CD4-positive, alpha-beta T cell treated with Interleukin-4 for 1 hour (primary cell): ENCODE measurements at places on chromosomes 11 and 22.

DNA sequence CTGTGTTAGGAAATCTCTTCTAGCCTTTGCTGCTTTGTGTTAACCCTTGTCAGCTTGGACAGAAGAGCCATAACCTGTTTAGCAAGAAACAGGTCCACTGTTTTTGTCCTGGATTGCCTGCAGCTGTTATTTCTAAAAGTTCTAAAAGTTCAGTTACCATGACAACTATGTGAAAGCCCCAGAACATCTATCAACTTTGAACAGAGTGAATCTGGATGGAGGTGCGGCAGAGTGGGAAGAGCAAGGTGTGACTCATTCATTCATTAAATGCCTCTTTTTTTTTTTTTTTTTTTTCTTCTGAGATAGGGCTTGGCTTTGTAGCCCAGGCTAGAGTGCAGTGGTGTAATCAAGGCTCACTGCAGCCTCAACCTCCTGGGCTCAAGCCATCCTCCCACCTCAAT lies 50.5 kb downstream of the RBX1 start:
- DNase-seq, result no peak

DNA sequence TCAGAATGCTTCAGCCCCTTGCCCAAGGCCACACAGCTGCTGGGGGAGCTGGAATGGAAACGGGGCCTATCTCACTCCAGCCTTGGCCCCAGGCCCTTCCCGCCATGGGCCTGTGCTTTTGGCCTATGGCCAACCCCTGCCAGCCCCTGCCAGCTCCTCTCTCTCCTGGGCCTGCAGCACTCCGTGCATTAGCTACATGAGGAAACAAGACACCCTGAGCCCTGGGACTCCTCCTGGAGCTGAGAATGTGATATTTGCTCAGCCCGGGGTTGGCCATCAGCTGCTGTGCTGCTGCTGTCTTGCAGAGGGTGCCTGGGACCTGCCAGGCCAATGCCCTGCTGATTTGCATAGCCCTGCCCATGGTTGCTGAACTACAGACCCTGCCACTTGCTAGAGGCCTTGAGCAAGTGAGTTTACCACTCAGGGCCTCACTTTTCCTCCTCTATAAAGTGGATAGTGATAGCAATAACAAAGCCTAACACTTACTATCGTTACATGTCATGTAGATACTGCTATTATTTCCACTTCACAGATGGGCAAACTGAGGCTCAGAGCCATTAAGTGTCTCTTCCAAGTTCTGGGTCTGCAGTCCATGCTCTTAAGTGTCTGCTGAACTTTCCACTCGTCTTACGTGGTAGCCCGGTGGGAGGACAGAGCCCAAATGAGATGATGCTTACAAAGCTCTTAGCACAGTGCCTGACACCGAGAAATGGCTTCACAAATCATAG lies 99.6 kb downstream of the KIAA1671 start:
- no peak for DNase-seq

DNA sequence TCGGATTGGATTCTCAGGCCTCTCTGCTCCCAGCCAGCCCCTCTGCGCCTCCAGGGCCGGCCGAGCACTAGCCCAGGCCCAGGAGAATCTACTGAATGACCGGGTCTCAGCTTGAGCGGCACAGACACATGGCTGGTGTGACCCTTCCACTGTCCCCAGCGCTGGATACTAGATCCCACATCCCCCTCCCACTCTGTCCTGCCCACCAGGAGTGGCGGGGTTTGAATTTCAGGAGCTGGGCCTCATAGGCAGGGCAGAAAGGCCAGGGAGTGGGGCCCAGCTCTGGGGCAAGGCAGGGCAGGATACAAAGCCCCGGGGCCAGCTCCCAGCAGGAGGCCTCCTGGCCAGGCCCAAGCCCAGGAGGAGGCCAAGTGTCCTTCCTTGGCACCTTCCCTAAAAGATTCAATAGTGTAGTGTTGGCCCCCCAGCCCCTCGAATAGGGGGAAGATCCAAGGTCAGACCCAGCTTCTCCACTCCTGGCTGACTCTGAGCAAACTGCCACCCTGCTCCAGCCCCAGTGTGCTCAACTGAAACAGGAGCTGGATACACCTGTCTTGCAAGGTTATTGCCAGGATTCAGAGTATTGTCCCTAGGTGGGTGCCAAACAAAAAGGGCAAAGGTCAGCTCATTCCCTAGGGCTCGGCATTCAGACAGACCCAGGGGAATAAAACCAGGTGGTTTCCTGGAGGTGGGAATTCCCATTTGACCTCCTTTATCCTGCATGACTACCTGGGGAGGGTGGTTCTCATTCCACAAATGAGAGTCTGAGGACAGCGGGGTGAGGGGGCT lies 22.5 kb upstream of the TCF20 start:
- no peak for DNase-seq

GRCh38 chr11:45226901-45227300 lies 59.2 kb downstream of the SYT13 start:
- no peak for DNase-seq

- DNase-seq, result no peak
Observed at GRCh38 chr11:77710358-77710757, 72.8 kb upstream of the CLNS1A start.

DNA sequence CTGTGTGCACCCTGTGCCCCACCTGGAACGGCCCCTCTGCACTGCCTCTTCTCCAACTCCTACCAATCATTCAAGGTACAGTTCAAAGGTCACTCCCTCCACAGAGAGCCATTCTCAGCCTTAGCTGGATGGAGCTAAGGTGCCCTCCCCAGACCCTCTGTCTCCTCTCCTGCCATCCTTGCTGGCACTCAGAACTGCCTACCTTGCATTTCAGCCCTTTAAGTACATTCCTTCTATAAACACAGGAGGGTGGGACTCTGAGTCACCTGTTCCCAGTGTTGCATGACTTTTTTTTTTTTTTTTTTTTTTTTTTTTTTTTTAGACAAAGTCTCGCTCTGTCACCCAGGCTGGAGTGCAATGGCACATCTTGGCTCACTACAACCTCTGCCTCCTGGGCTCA lies 8.6 kb downstream of the TTLL1 start:
- no peak for DNase-seq

DNA sequence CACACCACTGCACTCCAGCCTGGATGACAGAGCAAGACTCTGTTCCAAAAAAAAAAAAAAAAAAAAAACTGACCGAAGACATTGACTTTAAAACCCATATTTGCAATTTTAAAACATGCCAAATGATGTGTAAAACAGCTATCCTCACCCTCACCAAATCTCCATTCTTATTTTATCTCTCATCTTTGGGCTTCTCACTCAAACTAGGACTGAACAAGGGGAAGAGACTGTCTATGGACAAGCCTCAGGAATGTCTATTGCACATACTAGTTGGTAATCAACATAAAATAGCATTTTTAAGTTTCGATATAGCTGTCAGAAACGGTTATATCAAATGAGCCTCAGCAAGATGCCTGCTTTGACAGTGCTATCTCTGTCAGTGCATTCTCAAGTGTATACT lies 7.9 kb upstream of the CHRNA10 start:
- DNase-seq, result no peak

GRCh38 chr11:71119656-71120269 lies 132.6 kb downstream of the SHANK2 start:
- DNase-seq, result no peak

- no peak for DNase-seq
Observed at GRCh38 chr11:39678996-39679395, 1780.5 kb downstream of the LRRC4C start.

DNA sequence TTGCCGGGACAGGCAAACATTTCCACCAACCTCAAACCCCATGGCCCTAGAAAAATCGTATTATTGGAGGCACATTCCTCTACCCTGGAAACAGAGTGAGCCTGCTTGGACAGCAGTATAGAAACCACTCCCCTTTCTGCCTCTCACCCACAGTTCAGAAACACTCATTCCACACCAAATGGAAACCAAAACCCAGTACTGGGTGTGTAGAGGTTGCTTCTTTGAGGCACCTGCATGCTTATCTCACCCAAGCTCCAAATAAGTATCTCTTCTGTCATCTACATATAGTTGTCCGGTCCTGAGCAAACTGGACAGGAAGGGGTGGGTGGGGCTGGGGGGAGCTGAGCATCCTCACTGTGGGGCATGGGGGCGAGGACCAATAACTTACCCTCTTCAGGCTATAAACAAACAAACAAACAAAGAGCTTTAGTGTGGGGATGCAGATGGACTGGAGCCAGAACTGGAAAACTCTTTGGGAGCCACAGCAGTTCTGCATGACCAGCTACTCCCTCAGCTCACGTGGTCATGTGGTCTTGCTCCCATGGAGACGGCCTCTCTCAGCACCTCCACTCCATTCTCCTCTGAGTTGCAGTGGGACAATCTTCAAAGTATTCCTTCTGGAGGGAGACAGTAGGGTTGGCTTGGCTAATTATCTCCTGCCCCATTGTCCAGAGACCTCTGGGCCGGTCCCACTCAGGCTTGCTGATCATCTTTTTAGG lies 1.0 kb upstream of the PLAAT2 start:
- DNase-seq, result peak; percentile 49

- no peak for DNase-seq
Observed at GRCh38 chr11:90845126-90845525, 622.3 kb upstream of the CHORDC1 start.

DNA sequence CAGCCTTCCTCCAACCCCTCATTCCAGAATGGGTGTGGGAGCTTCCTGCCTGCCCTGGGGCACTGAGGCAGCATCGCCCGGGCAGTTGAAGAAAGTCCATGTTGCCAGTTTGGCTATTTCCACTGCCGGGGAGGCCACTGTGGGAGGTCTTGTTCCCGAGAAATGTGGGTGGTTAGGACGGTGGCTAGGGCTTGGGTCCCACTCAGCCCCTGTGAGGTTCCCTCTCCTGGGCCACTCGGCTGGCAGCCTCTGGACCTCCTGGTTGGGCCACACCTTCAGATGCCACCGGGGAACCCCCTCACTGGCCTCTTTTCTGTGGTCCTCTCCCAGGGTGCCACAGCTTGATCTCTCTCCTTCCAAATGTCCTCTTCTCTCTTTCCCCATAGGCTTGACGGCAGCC lies 5.1 kb upstream of the PPP6R3 start:
- DNase-seq, result no peak

GRCh38 chr11:64510759-64511158 lies 80.3 kb upstream of the SLC22A12 start:
- DNase-seq, result no peak

GRCh38 chr11:120381401-120381800 lies 45.2 kb downstream of the ARHGEF12 start:
- no peak for DNase-seq

- no peak for DNase-seq
Observed at GRCh38 chr22:29695129-29695926, 24.5 kb upstream of the CABP7 start.

DNA sequence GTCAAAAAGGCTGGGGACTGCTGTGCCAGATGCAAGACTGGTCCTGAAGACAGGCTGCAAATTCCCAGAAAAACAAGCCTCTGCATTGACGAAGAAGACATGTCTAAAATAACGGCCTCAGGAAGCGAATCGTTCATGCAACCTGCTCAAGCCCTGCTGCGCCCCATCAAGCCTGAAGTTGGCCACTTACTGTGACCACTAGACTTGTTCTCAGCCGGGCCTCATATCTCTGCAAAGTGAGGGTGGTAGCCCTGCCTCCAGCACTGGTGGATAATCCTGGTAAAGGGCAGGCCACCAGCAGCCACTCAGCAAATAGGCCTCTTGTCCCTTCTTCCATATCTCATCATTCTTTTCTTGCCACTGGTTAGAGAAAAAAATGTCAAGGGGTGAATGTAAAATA lies 11.8 kb downstream of the LTO1 start:
- no peak for DNase-seq
